ENCODE measurements at places on chromosomes 5 and 9. TPM values are rescaled to one million over a fixed set of nuclear protein-coding genes. Genes with fewer than 3 reads are reported as not detected.

DNA sequence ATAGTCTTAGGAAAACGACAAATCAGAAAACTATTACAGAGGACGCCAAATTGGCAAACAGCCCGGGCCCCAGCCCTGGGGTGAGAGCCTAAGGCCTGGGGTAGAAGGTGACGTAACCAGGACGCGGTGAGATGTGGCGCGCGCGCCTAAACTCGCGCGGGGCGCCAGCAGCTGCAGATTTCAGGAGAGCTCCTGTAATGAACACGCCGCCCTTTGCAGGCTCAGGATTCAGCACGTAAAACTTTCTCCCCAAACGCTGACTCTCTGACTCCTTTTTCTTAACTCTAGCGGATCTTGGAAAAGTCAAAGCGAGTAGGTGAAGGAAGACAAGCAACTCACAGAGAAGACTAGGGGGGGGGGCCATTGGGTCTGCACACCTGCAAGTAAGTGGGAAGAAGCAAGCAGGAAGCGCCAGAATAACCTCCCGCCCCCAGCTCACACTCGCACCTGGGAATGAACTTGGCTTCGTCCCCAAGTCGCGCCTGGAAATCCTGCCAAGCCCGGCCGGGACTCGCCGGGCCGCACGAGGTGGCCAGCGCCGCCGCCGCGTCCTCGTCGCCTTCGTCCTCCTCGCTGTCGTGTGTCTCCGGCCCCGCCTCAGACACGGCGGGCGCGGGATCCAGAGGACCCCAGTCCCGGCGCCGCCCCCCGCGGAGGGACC lies 822 bp downstream of the RASEF start:
- peak overlapping the region; percentile 46 for H3K4me3 ChIP-seq
- peak; percentile 81 for DNase-seq
- H3K36me3 ChIP-seq, result no peaks in the 10 kb centered on the region
- H3K27ac ChIP-seq, result peak overlapping the region; percentile 77

- no peaks in the 10 kb centered on the region for H3K36me3 ChIP-seq
- H3K4me1 ChIP-seq, result no peaks in the 10 kb centered on the region
- no peak for DNase-seq
- no peak overlapping the region for H3K4me3 ChIP-seq
- H3K27ac ChIP-seq, result no peak overlapping the region
These were observed 270.2 kb upstream of the BRINP1 start for GRCh38 chr9:119639287-119639955.

GRCh38 chr5:67490543-67491321 lies 294.1 kb upstream of the CD180 start:
- H3K27ac ChIP-seq, result no peak overlapping the region
- H3K4me3 ChIP-seq, result no peak overlapping the region
- peaks cover 4% of the 10 kb centered on the region for H3K4me1 ChIP-seq
- H3K27me3 ChIP-seq, result no peaks in the 10 kb centered on the region
- DNase-seq, result no peak

DNA sequence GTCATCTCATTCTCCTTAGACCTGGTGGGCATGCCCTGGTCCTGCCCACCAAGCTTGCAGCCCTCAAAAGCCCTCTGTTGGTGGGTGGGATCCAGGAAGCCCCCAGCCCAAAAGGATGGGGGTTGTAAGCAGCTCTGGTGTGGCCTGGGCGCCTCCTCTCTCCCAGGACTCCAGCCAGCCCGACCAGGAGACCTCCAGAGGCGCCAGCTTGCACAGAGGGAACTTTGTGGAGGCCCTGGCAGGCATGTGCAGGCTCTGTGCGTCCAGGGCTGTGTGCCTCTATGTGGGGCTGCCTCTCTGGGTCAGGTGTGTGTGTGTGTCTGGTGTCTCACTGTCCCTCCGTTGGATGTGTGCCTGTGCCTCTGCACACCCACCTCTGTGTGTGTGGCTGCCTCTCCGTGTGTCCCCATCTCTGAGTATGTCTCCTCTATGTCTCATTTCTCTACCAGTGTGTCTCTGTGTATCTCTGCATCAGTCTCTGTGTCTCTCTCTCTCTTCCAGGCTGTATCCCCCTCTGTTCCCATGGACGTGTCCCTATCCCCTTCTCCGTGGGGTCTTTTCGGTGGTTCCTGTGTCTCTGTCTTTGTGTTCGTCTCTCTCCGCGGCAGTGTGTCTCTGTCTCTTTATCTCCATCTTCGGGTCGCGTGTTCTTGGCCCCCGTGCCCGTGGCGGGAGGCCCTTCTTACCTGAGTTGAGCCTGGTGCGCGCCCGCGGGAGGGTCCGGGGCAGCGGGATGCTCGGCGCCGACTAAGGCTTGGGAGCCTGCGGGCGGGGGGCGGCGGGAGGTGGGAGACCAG lies 501 bp downstream of the ENHO start:
- H3K36me3 ChIP-seq, result no peaks in the 10 kb centered on the region
- DNase-seq, result peak; percentile 35
- H3K4me3 ChIP-seq, result peak overlapping the region; percentile 0
- peaks cover 2% of the 10 kb centered on the region for H3K27me3 ChIP-seq
- no peak overlapping the region for H3K27ac ChIP-seq

DNA sequence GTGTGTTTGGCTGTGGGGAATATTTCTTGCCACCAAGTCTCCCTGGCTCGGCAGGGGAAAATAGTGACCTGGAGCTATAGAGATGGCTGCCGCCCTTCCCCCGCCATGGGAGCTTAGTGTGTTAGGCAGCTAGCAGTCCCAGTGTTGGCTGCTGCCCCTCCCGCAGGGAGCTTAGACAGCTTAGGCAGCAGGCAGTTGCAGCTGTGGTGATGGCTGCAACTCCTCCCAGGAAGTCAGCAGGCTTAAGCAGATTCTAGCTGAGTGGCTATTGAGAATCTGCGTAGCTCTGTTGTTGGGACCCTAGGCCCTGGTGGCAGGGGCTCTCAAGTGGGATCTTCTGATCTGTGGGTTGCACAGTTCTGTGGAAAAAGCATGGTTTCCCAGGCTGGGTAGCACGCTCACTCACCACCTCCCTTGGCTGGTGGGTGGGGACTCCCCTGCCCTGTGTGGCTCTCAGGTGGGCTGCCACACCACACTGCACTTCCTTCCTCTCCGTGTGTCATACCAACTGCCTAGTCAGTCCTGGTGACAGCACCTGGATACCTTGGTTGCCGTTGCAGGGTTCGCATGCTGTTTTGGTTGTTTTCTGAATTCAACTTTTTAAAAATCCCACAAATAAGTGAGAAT lies 9.3 kb downstream of the OR1N2 start:
- no peak overlapping the region for H3K4me3 ChIP-seq
- no peaks in the 10 kb centered on the region for H3K36me3 ChIP-seq
- no peak for DNase-seq
- no peak overlapping the region for H3K27ac ChIP-seq
- no peaks in the 10 kb centered on the region for H3K4me1 ChIP-seq

DNA sequence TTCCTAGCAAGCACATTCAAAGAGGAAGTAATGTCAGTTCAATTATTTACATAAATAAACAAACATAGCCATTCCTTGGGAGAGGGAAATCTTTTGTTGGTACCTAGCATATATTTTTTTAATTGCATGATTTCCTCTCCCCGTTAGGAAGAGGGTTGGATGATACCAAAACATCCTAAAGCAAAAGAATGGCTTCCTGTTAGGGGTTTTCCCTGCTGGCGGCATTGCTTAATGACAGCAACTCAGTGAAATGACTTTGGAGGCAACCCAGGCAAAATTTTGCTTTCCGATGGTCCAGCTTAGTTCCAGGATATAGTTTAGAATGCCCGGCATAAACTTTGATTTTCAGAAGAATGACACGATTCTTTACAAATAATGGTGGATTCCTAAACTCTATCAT lies 73.2 kb downstream of the MAT2B start:
- H3K27me3 ChIP-seq, result no peaks in the 10 kb centered on the region
- H3K4me1 ChIP-seq, result no peaks in the 10 kb centered on the region
- no peak overlapping the region for H3K4me3 ChIP-seq
- DNase-seq, result no peak
- H3K27ac ChIP-seq, result no peak overlapping the region

- no peak within 1 kb of the TSS for H3K4me3 ChIP-seq
- H3K27ac ChIP-seq, result no peak within 1 kb of the TSS
- no peaks in the 10 kb centered on the region for H3K4me1 ChIP-seq
- no peaks in the 10 kb centered on the region for H3K27me3 ChIP-seq
- no peak for DNase-seq
These were observed at the start of gene SPATA31E1 for GRCh38 chr9:87882627-87883026. Gene SPATA31E1, plus strand, starts transcription at chr9:87882877. Its CDS starts 15 bp downstream, at chr9:87882892.

DNA sequence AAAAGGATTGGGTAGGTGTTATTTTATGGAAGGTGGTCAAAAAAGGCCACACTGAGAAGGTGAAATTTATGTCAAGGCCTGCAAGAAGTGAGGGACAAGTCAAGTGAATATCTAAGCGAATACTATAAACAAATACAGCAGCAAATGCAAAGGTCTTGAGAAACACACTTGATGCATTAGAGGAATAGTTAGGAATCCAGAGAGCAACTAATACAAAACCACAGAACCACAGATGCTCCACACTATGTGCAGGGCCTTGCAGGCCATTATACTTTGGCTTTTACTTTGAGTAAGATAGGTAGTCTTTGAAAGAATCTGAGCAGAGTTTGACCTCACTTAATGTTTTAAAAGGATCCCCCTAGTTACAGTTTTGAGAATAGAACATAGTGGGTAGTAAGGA lies 4.6 kb downstream of the ZNF622 start:
- peaks cover 46% of the 10 kb centered on the region for H3K36me3 ChIP-seq
- H3K4me1 ChIP-seq, result no peaks in the 10 kb centered on the region
- H3K27ac ChIP-seq, result no peak overlapping the region
- no peak for DNase-seq

- H3K27me3 ChIP-seq, result no peaks in the 10 kb centered on the region
- H3K27ac ChIP-seq, result no peak overlapping the region
- H3K36me3 ChIP-seq, result no peaks in the 10 kb centered on the region
- no peak for DNase-seq
These were observed 2038.7 kb downstream of the EFNA5 start for GRCh38 chr5:105632043-105632442.

DNA sequence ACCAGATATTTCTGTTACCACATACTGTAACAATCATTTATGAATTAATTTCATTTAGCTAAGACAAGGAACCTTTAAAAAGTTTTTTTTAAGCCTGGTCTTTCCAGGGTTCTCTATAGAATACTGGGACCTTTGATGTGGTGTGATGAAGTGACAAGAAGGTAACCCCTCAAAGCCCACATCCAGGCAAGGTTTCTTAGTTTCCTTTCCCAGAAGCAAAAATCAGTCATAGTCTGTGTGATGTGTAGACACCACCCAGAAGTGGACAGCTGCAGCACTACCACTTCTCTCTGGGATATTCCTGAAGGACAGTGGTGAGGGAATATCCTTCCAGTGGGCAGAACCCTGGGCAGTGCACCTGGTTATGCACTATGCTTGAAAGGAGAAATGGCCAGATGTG lies 115.6 kb downstream of the TTC39B start:
- H3K27ac ChIP-seq, result no peak overlapping the region
- H3K4me1 ChIP-seq, result peaks cover 2% of the 10 kb centered on the region
- H3K27me3 ChIP-seq, result no peaks in the 10 kb centered on the region
- no peak overlapping the region for H3K4me3 ChIP-seq
- DNase-seq, result no peak

DNA sequence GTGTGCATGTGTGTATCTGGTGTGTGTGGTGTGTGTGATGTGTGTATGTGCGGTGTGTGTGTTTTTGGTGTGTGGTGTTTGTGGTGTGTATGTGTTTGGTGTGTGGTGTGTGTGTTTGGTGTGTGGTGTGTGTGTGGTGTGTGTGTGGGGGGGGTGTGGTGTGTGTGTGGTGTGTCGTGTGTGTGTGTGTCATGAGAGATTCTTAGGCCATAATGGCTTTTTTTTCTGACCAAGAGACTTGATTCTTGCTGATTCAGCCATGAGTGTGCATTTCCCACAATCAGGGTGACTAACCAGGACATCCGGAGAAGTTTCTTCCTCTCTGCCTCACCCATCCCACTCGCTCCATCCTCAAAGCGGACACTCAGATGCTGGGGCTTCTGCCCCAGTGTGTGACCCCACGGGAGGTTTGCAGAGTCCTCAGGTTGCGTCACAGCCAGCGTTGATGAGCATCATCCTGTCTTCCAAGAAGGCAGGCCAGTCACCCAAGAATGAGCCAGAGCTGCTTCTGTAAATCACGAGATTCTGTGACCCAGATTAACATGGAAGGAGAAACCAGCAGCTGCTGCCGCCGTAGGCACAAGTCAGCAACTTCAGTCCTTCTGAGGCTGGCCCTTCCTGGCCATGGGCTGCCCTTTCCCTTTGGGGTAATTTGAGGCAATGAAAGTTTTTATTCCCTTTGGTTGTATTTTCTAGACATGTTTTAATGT lies 12.5 kb upstream of the CTSL start:
- H3K27ac ChIP-seq, result peak overlapping the region; percentile 65
- no peaks in the 10 kb centered on the region for H3K4me1 ChIP-seq

GRCh38 chr9:75238311-75238976 lies 150.1 kb downstream of the OSTF1 start:
- no peaks in the 10 kb centered on the region for H3K27me3 ChIP-seq
- DNase-seq, result peak; percentile 66
- no peak overlapping the region for H3K4me3 ChIP-seq
- H3K36me3 ChIP-seq, result no peaks in the 10 kb centered on the region
- H3K4me1 ChIP-seq, result no peaks in the 10 kb centered on the region

DNA sequence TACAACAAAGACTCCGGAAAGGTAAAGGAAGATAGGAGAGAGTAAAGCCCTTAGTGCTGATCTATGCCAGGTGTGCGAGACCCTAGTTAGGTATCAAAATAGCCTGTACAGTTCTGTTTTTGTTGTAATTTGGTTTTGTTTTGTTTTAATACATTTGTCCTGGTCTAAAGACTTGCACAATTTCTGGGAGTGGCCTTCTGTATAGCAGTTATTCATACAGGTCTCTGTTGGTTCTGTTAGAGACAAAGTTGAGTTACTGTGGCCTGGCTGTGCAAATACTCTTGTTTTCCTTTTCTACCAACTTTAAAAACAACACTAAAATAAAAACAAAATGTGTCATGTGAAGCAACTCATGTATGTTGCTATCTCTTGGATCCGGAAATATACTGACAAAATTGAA lies 163.6 kb downstream of the COMMD10 start:
- no peaks in the 10 kb centered on the region for H3K4me1 ChIP-seq
- no peaks in the 10 kb centered on the region for H3K27me3 ChIP-seq
- no peaks in the 10 kb centered on the region for H3K36me3 ChIP-seq
- no peak for DNase-seq
- no peak overlapping the region for H3K27ac ChIP-seq

Gene C5orf34
- total RNA-seq, result 2.3 TPM

Gene TLX3
- not detected for total RNA-seq

Gene TEK
- 32.6 TPM for total RNA-seq

Gene PCDHB9
- 2.4 TPM for total RNA-seq

Gene PTGS1
- 9.4 TPM for total RNA-seq

Gene ANKRD18B
- 0.72 TPM for total RNA-seq
